ENCODE measurements at places on chromosomes 3 and 15.

DNA sequence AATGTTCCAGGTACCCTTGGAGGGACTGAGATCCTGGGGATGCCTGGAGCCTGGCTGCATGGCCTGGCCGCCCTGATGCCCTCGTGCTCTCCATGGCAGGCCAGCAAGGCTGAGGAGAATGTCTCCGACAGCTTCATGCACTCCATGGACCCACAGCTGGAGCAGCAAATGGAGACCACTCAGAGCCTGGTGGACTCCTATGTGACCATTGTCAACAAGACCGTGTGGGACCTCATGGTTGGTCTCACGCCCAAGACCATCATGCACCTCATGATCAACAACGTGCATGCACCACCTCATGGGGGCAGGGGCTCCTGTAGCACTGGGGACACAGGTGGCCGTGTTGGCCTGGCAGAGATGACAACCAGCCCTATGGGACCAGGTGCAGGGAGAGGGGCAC lies 19.7 kb downstream of the GOLGA6A start:
- no peak for DNase-seq

DNA sequence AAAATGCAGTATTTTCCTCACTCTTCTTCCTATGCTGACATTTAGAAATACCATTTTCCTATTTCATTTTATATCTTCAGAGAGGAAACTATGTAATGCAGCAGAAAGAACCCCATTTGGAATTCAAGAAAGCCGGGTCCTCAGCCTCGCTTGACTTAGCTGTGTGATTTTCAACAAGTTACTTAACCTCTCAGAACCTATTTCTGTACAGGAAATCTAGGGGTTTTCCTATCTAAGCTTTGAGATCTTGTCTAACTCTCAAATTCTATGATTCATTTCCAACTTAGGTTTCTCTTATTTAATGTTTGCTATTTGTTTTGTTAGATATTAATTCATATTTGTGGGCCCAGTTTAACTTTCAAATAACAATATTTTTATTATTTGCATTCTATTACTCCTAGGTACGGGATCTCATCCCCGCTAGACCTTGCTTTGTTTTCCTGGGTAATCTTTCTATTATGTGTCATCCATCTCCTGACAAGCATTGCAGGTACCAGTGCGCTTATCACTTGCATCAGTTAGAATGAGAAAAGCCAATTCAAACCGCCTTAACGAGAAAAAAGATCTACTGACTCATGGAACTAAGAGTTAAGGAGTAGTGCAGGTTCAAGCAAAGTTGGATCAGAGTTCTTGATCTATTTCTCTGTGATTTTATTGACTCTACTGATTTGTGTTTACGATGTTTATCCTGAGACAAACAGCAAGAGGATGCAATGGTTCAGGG lies 70.6 kb upstream of the BHLHE40 start:
- DNase-seq: no peak

- DNase-seq: peak; percentile 72
Measured at GRCh38 chr3:157844800-157845565, 261.2 kb downstream of the SHOX2 start.

GRCh38 chr15:51842852-51843737 lies 13.6 kb downstream of the TMOD3 start:
- no peak for DNase-seq

DNA sequence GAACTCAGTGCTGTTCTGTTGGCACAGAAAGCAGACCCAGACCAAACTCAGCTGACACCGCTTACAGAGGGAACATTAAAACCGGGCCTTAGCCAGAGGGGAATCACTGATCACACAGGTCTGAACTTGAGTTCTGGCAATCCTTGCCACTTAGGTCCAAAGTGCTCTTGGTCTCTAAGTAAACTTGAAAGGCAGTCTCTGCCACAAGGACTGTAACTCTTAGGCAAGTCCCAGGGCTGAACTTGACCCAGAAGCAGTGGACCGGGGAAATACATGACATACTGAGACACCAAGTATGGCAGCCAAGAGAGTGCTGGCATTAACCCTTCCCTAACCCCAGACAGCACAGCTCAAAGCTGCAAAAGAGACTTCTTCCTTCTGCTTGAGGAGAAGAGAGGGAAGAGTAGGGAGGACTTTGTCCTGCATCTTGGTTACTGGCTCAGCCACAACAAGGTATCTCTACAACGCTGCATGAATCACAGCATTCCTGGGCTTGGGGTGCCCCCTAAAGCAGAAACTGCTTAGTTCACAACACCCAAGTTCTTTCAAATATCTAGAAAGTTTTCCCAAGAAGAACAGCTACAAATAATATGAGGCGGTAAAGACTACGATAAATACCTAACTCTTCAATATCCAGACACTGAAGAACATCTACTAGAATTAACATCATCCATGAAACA lies 32.5 kb downstream of the NAALADL2 start:
- DNase-seq: no peak

- peak; percentile 59 for DNase-seq
Measured at GRCh38 chr15:96333131-96334016, 2.9 kb downstream of the NR2F2 start.

GRCh38 chr3:57031631-57032541 lies 28.6 kb upstream of the SPATA12 start:
- no peak for DNase-seq

DNA sequence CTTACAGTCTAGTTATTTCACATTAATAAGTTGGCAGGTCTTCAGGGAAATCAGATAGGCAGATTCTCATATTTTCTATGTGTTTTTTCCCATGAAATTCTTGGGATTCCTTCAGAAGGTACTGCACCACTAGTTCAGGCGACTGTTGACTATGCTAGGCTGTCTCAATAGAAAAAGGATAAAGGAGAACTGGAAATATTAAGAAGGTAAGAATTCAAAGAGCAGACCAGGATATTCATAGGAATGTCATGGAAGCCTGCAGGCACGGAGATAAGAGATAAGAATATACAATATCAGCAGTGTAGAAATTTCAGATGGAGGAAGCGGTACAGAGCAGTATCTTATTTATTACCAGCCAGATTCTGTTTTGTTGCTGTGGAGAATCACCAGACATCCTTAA lies 432.1 kb upstream of the MDFIC2 start:
- no peak for DNase-seq

DNA sequence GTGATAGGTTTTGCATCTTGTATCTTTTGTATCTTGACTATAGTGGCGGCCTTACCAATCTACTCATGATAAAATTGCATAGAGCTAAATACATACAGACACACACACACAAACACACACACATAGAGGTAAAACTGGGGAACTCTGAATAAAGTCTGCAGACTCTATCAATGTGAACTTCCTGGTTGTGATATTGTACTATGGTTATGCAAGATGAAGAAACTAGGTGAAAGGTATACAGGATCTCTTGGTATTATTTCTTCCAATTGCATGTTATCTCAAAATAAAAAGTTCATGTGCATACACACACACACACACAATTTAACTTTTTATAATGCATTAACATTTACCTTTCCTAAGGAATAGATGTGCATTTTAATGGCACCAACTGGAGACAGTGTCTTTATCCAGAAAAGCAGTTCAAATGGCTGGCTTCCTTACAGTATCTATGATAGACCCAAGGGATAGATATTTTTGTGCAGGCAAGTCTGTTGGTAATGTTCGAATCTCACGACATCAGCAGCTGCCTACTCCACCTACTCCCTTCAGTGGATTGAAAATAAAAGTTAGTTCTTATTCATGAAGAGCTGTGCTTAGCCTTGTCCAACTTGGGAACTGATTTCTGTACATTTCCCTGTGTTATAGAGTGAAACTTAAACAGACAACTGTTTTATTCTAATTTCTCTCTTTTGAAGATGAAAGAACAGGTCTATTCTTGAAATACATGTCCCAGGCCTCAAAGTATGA lies 46.9 kb upstream of the SPRED1 start:
- no peak for DNase-seq

DNA sequence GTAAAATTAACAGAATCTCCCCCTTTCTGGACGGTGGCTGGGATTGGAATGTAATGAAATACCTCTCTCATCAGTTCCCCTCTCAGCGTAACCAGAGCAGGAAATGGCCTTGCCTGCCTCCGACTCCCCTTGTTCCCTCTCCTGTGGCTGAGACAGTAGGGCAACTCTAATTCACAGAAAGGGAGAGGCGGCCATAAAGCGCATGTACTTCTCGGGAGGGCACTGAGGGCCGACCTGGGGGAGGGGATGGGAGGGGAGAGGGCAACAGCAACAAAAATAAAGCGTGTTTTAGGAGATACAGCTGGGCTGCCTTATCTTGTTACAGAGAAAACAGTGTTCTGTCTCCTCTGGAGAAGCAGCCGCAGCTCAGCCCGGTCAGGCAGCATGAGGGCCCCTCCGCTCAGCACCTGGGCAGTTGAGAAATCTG lies 783.3 kb upstream of the ARRDC4 start:
- DNase-seq: no peak

DNA sequence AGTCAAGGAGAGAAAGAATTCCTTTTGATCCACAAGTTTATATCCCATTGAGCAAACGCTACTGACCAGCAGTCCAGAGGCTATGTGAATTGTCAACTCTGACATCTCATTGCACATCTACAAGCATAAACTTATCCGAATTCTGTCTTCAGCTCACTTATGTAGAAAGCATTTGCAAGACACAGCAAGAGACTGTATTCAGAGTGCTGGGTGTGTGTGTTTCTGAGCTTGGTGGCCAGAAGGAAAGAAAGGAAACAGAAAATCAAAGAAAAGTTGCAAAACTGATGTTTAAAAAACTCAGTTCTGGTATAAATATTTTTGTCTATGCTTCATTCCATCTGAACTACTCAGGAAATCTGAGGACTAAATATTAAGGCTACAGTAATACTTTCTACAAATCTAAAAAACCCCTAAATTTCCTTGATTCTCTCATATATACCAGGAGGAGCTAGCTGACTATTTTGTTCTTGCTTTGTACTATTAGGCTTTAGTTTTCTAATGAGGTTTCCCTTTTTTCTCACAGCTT lies 45.5 kb downstream of the LSAMP start:
- DNase-seq: no peak

DNA sequence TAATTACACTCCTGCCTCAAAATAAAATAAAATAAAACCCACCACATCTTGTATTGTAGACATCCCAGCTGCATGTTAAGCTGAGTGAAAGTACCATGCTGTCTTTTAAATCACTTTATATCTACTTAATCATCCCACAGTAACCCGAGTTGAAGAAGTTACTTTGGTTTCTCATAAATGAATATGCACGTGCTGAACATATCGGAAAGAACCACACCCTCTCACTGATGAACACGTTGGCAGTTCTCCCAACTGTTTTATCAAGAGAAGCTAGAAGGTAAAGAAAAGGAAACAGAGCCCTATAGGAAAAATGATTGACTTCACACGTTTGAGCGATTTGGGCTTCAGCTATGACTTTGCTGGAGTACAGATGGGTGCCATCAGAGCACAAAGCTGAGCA lies 15.9 kb upstream of the TM4SF19 start:
- no peak for DNase-seq

- DNase-seq: no peak
Measured at GRCh38 chr15:88490036-88490435, 22.5 kb downstream of the MRPS11 start.

DNA sequence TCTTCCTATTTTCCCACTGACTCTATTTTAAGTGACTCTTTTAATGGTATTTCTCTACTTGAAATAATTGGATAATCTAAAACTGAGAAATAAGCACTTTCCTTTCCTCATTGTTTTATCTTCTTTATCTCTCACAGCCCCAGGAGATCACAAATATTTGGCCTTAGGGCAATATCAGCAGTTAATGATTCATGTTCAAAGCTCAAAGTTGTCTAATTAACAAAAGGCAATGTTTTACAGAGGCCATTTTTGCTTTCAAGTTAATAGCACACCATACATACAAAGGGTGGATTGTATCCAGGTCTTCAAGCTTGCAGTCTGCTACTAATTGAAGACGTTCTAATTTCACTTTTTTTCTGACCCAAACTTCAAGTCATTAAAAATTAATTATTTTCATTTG lies 120.1 kb downstream of the LRRN1 start:
- DNase-seq: no peak

DNA sequence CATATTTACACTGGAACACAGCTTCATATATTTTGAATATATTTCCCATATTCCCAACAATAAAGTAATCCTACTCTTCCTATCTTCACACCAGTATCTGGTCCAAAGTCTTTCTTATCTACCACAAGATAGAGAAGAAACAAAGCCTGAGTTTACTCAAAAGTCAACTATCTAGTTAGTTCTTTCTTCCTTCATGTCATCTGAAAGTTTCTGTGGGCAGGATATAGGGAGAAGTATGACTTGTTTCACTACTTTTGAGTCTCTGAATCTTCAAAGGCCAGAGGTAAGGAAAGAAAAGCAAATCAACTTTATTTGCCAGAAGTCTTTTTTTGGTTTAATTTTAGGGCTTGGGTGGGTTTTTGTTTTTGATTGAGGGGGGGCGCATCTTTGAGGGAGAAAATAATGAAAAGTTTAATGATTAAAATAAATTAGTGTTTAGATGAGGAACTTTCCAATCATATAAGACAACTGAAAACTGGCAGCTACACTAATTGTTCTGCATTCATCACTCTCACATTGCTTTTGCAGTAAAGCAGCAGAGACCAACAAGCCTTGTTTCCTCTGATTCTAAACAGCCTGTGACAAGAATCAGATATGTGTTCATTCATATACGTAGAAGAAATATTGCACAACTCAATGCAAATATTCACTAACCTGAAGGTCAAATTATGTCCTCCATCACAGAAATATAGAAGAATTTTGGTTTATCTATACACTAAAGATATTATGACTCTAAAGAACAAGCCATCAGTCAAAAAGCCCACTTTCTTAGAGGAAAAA lies 421.4 kb downstream of the SHQ1 start:
- DNase-seq: no peak

GRCh38 chr3:45120359-45121158 lies 25.6 kb downstream of the CDCP1 start:
- no peak for DNase-seq

DNA sequence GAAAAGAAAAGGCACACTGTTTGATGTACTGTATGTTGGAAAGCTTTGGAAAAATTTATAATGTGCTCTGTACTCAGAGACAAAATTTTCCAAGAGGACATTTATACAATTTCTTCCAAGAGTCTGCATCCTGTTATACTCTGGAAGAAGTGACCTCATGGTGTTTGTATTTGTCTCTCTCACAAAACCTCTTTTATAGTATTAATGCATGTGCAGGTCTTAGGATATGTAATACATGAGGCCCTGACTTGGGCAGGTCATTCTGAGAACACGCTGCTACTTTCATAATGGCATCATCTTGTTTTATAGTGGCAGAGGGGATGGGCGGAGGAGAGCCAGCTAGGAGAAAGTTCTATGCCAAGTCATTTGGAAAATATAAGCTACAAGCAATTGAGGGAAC lies 72.0 kb upstream of the P3H2 start:
- no peak for DNase-seq

GRCh38 chr15:98690272-98690950 lies 42.1 kb downstream of the IGF1R start:
- DNase-seq: no peak

DNA sequence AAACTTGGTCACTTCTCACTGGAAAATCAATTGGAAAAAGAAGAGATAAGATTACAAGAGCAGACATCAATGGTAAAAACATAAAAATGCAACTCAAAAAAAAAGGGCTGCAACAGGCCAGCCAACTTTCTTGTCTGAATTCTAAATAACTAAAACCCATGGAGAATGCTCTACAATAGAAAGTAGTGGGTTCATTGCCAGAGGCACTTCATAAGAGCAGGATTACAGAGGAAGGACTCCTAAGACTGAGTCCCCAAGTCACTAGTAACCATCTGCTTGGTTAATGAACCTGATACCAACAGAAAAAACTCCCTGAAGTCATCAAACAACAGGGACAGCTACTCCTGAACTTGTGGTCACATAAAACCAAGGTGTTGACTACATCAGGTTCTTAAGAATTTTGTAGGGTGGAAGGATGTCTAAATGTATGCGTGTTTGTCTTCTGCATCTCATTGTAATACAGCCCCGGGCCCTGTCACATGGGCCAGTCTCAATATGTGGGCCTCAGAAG lies 148.6 kb downstream of the IMPG2 start:
- DNase-seq: no peak

Data from adipocyte (in vitro differentiated cells).